CMK (cell line): ENCODE measurements at places on chromosomes 2 and 18.

GRCh38 chr2:85534881-85535280 is 4.1 kb upstream of the MAT2A start:
- no peak for DNase-seq

DNA sequence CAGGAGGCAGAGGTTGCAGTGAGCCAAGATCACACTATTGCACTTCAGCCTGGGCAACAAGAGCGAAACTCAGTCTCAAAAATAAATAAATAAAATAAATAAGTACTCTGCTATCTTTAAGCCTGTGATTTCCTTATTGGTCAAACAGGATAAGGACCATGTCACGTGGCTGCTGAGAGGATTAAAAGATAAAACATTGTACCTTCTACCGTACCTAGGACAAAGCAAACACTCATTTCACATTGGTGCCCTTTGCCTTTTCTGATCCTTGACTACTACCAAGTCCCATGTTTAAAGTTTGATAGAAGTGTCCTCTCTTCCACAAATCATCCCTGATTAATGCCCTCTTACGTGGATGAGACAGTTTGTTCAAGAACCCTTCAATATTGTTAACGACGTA is 120.2 kb upstream of the TFCP2L1 start:
- no peak for DNase-seq

- no peak for DNase-seq
Observed at GRCh38 chr2:169426069-169426663, 53.1 kb upstream of the BBS5 start.

GRCh38 chr2:49224426-49225010 is 70.2 kb upstream of the FSHR start:
- DNase-seq: no peak

GRCh38 chr2:240935103-240935876 is 29.2 kb downstream of the CROCC2 start:
- DNase-seq: no peak

DNA sequence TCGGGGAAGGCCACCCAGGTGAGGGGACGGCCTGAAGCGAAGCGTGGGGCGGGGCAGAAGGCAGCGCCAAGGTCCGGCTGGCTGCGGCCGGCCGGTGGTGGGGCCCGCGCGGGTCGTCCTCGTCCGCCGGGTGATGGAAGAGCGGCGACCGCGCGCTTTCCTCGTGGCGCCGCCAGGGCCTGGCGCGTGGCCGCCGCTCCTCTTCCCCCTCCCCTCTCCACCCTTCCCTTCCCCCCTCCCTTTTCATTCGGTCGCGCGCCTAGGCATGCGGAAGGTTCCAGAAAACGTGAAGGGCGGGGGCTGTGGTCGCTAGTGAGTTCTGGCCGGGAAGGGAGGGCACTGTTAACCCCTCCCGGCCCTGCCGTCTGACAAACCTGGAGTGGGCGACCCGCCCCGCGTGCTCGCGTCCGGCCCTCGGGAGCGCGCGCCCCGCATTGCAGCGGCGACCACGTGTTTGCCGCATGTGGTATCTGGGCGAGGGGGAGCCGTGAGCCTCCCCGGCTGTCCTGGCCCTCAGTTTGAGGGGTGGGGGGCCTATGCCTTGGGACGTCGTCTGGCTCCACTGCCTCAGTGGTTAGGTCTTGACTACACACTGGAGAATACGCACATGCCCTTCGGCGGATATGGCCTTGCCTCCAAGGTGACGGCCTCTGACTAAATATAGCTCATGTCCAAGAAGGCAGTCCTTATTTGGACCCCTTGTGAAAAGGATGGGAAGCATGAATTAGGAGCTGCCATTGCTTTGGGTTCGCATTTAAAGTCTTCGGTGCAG is 579 bp downstream of the MAT2A start:
- DNase-seq: peak; percentile 87
